Stimulated activated CD8-positive, alpha-beta memory T cell treated with anti-CD3 and anti-CD28 coated beads, Interleukin-7, amount 100 ng/mL, for 24 hours (primary cell): ENCODE measurements at places on chromosomes 16 and 17.

GRCh38 chr16:10862438-10862837 lies 14.6 kb upstream of the CIITA start:
- DNase-seq = no peak

DNA sequence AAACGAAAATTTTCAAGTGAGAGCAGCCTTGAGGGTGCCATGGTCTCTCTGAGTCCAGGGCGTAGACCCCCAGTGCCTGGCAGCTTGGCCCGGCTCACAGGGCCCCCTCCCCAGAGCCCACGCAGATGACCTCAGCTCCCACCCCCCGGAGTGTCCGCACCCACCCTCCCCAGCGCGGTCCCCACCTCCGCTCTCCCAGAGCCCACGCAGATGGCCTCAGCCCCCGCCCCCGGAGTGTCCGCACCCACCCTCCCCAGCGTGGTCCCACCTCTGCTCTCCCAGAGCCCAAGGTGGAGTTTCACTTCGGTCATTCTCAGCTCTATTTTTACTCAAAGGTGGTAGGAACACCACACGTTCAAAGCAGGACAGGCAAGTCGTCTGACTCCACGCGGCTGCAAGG lies 13.9 kb downstream of the ABR start:
- DNase-seq = no peak

GRCh38 chr17:9936095-9936494 lies 31.0 kb upstream of the RCVRN start:
- DNase-seq = no peak

DNA sequence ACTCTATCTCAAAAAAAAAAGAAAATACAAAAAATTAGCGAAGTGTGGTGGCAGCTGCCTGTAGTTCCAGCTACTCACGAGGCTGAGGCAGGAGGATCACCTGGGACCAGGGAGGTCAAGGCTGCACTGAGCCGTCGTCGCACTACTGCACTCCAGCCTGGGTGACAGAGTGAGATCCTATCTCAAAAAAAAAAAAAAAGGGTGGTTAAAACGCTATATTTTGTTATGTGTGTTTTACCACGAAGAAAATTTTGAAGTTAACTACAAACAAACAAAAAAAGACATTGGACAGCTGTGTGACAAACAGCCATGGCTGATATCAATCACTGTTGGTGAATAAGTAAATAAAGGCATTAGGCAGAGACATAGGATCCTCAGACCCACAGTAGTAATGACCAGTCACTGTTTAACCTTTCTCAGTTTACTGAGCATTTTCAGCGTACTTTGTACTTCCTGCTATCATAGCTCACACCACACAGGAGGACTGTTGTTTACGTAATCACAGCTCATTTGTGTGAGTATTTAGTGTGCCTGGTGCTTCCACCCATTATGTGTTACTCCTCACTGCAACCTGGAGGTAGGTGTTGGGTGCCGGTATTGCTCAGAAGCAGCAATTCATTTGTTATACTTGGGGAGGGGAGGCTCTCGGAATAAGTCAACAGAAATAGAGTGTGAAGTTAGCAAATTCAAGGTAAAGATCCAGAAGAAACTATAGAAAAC lies 55.4 kb downstream of the COPRS start:
- no peak for DNase-seq

- DNase-seq = no peak
Measured at GRCh38 chr16:74560912-74561311, 46.0 kb downstream of the GLG1 start.

DNA sequence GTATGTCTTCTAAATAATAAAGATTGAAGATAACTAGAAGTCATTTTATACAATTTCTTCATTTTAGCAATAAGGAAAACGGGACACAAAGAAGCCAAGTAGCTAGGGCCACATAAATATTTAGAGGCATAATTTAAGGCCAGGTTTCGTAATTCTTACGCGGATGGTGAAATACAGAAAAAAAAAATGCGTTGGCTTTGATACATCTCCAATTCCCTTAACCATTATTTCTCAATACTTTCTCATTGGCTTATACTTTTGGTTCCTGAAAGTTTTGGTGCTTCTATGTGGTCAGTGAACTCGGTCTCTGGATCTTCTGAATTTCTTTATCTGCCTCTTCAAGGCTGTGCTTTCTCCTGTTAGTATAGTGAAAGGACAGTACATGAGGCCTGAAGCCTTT lies 888.1 kb downstream of the KCNJ2 start:
- DNase-seq = no peak

DNA sequence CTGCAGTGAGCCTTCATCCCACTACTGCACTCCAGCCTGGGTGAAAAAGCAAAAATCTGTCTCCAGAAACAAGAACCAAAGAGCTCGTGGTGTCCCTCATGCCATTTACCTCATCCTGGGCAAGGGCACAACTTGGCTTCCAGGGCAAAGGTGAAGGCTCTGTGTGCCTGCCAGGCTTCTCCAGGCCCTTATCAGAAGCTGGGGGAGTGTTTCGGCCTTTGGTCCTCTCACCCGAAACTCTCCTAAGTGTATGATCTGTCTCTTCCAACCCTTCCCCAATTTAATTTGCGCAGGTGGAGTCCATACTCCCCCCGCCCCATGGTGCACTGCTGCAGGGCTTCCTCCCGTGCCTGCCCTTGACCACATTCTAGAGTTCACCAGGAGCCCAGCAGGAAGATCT lies 1.1 kb downstream of the CES2 start:
- no peak for DNase-seq

GRCh38 chr16:75868636-75869632 lies 142.6 kb upstream of the CPHXL start:
- DNase-seq = no peak

GRCh38 chr16:50185005-50185505 lies 31.9 kb downstream of the TENT4B start:
- no peak for DNase-seq

GRCh38 chr17:74697515-74697914 lies 15.2 kb downstream of the CD300LF start:
- DNase-seq = no peak

DNA sequence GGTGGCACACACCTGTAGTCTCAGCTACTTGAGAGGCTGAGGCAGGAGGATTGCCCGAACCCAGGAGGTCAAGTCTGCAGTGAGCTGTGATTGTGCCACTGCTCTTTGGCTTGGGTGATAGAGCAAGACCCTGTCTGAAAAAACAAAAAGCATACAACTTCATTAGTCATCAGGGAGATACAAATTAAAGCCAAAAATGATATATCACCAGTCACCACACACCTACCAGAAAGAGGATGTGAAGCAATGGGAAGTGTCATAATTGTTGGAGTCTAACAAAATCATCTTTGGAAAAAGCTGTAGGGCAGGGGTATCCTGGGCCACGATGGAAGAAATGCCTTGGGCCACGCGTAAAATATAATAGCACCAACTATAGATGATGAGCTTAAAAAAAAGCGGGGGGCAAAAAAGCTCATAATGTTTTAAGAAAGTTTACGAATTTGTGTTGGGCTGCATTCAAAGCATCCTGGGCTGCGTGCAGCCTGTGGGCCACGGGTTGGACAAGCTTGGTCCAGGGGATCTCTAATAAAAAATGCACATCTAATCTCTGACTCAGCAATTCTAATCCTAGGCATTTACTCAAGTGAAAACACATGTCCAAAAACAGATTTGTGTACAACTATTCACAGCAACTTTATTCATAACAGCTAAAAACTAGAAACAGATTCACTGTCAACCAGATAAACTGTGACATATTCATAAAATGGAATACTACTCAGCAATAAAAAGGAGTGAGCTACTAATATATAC lies 65.9 kb downstream of the HIC1 start:
- DNase-seq = no peak

- no peak for DNase-seq
Measured at GRCh38 chr17:63785556-63785955, 11.6 kb downstream of the DDX42 start.

GRCh38 chr17:2816688-2817087 lies 20.4 kb downstream of the RAP1GAP2 start:
- no peak for DNase-seq
